ENCODE measurements at places on chromosomes 4 and X. TPM values are rescaled to one million over a fixed set of nuclear protein-coding genes. Genes with fewer than 3 reads are reported as not detected.

GRCh38 chr4:137693641-137694040, 161.3 kb upstream of the PCDH18 start:
- no peaks in the 10 kb centered on the region for H3K36me3 ChIP-seq
- DNase-seq = no peak

DNA sequence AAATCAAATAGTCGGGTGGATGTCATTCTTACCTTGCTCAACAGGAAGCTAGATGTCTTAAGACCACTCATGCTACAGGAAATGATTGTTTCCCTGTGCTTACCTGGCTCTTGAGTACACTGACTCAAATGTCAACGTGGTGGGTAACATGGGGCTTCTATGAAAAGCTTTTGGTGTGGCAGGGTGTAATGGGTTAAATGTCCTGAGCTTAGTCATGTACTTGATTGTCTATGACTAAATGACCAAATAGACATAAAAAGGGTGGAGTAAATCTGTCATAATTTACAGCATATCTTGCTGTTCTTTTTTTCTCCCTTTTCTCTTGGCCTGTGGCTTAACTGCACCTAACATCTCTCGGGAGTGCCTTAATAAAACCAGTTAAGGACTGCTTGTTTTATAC, 44.9 kb downstream of the CCNG2 start:
- no peak overlapping the region for H3K27ac ChIP-seq
- no peak for DNase-seq
- H3K36me3 ChIP-seq = no peaks in the 10 kb centered on the region
- H3K27me3 ChIP-seq = no peaks in the 10 kb centered on the region
- H3K4me3 ChIP-seq = no peak overlapping the region

GRCh38 chrX:23578079-23578478, 89.2 kb upstream of the PRDX4 start:
- H3K27me3 ChIP-seq = peaks cover 10% of the 10 kb centered on the region
- no peaks in the 10 kb centered on the region for H3K36me3 ChIP-seq
- no peak overlapping the region for H3K27ac ChIP-seq

- DNase-seq = no peak
- H3K4me1 ChIP-seq = no peaks in the 10 kb centered on the region
- no peak overlapping the region for H3K4me3 ChIP-seq
- no peak overlapping the region for H3K27ac ChIP-seq
- H3K36me3 ChIP-seq = no peaks in the 10 kb centered on the region
Measured at GRCh38 chr4:4823621-4824162, 35.8 kb upstream of the MSX1 start.

DNA sequence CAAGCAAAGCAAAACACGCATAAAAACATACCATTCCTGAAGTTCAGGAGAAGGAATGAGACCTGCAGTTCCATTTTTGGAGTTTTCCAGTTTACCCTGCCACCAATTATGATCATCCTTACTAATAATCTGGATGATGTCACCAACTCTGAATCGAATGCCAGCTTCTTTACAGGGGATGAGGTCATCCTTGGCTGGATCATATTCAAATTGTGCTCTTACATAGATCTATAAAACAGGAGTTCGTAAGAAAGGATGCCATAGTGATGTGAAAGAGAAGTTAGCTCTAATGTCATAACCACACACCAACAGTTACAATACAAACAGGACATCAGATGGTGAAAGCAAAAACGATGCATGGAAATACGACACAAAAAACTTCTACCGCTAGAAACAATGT, 106.5 kb downstream of the NYX start:
- no peaks in the 10 kb centered on the region for H3K36me3 ChIP-seq
- H3K27ac ChIP-seq = no peak overlapping the region
- H3K4me1 ChIP-seq = peaks cover under 1% of the 10 kb centered on the region
- H3K27me3 ChIP-seq = no peaks in the 10 kb centered on the region
- DNase-seq = no peak
- H3K4me3 ChIP-seq = no peak overlapping the region

GRCh38 chrX:45479196-45479834, 278.6 kb upstream of the DIPK2B start:
- H3K27ac ChIP-seq = no peak overlapping the region

DNA sequence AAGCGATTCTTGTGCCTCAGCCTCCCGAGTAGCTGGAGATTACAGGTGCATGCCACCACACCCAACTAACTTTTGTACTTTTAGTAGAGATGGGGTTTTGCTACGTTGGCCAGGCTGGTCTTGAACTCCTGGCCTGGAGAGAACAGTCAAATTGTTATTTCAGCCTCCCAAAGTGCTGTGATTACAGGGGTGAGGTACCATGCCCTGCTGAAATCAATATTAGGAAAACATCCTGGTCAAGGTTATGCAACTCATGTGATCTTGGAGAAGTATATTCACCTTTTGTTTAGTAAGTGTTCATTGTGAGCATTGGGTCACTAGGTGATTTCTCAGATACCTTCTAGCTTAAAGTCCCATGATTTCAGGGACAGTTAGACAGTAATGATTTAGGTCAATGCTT, 167.8 kb downstream of the AASDH start:
- no peaks in the 10 kb centered on the region for H3K27me3 ChIP-seq
- H3K4me1 ChIP-seq = no peaks in the 10 kb centered on the region
- no peak overlapping the region for H3K27ac ChIP-seq
- H3K36me3 ChIP-seq = no peaks in the 10 kb centered on the region
- DNase-seq = no peak

GRCh38 chr4:13966231-13967195, 339.0 kb upstream of the BOD1L1 start:
- no peak overlapping the region for H3K27ac ChIP-seq
- H3K36me3 ChIP-seq = no peaks in the 10 kb centered on the region
- no peak overlapping the region for H3K4me3 ChIP-seq
- DNase-seq = peak; percentile 48
- H3K27me3 ChIP-seq = no peaks in the 10 kb centered on the region
- peaks cover 12% of the 10 kb centered on the region for H3K4me1 ChIP-seq

GRCh38 chr4:154642373-154643009, 30.0 kb upstream of the FGG start:
- H3K4me3 ChIP-seq = no peak overlapping the region
- H3K27ac ChIP-seq = no peak overlapping the region
- no peaks in the 10 kb centered on the region for H3K36me3 ChIP-seq
- DNase-seq = no peak

SGMS2 gene
- 52.3 TPM for total RNA-seq

AMTN gene
- total RNA-seq = not detected
